Kidney glomerular epithelial cell (primary cell): ENCODE measurements at places on chromosomes 1 and 21.
A peak's percentile ranks its signal among the peaks of the same experiment; 100 is the strongest.

DNA sequence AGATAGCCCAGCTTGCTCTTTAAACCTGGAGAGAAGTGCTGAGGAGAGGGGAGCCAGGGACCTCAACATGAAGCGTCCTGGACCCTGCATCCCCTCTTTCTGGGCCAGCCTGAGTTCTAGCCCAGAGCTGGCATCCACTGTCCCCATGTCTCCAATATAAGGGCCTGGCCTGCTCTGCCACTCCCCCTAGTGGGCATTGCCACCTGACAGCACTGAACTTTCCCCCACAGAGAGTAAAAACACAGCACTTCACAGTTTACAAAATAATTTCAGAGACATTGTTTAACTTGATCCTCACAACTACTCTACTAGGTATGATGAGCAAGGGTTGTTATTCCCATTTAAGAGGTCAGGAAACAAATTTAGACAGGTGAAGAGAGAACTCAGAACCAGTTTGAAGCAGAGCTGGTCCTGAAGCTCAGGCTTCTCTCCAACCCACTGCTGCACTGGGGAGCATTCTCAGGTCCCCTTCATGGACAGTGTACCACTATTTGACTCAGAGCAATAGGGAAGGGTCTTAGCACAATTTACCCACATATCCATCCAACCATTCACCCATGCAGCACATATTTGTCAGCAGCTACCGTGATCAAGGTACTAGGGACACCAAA is 151.2 kb downstream of the DMRTA2 start:
- peak; percentile 2 for DNase-seq

DNA sequence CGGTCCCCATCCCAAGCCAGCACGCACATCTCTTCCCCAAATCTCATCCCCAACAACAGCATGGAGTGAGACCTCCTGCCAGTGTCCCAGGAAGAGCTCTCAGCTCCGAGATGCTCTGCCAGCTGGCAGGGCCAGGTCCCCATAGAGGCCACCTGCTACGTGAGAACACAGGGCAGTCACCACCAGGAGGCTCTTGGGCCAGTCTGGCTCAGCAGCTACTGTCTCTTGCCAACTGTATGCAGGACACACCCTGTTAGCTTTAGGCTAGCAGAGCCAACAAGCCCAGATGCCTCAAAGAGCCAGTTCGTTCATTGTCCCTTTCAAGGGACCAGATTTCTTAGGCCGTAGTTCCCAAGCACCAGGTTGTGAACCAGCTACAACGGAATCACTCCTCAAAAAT is 36.9 kb downstream of the FBXO2 start:
- DNase-seq: no peak

GRCh38 chr1:65021795-65022194 is 55.4 kb upstream of the JAK1 start:
- no peak for DNase-seq

DNA sequence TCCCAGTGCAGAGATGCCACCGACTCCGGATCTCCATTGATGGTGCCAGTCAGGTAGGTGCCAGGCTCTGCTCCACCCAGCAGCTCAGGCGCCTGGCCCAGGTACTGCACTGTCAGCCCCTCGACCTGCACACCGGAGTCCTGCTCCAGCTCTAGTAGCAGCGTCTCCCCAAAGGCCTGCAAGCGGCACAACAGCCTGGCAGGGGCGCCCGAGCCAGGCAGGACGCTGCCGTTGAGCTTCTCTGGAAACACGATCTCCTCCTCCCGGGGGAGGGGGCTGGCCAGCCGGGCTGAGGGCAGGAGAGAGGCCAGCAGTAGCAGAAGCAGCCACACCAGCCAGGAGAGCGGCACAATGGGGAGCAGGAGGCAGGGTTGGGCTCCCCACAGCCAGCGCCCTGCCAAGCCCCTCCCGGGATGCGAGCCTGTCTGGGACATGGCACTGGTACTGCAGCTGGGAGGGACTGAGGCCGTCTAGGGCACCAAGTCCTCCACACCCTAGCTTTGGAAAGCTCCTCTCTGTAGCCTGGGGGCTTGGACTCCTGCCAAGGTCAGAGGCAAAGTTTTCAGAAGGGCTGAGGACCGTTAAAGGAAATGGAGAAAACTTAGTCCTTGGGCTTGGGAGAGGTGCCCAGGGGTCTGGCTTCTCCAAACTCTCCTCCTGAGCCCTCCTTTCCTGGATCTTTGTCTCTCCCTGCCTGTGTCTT is 509 bp downstream of the ADAMTS4 start:
- no peak for DNase-seq

DNA sequence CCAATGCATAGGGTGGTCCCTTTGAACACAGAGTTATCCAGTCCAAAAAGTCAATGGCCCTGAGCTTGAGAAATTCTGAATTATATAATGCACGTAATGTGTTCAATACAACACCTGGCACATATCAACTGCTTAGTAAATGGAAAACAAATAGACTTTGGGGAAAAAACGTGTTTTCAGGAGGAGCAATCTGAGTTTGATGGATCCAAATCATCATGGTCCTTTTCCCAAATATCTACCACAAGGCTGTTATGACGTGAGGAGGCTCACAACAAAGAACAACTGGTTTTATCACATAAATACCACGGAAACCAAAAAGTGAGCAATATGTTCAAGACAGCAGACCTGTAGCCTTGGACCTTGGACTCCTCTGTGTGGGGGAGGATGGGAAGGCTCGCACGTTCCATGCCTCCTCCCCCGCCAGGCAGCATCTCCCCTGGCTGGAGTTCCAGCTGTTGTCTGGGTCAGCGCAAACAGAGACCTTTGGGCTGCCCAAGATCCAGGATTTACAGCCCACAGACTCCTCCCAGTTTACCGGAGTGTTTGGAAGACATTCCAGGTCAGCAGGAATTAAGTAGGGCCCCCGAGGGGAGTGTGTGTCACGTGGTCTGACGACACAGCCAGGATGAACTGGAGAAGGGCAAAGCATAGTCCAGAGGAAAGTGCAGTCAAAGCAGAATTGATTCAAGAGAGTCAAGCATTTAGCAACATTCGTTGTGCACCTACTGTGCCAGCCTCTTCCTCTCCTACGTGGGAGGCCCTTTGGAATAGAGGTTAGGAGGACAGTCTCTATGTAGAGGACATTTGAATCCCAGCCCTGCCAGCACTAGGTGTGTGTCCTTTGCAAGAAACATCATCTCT is 32.2 kb upstream of the MED18 start:
- peak; percentile 54 for DNase-seq

DNA sequence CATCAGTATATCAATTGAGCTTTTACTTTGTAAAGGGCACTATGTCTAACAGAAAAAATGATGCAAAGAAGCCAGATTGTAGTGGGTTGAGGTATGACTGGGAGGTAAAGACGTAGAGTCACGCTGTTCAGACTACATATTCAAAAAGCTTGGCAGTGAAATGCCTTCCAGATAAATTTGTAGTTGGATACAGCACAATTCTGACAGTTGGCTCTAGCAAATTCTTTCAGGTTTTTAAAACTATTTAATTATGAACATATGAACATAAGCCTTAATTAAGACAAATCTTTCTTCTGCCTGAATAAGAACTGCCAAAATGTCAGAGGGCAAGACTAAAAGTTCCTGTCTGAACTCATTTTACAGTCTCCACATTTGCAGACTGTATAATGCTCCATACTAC is 118.8 kb downstream of the DPYD start:
- DNase-seq: no peak

DNA sequence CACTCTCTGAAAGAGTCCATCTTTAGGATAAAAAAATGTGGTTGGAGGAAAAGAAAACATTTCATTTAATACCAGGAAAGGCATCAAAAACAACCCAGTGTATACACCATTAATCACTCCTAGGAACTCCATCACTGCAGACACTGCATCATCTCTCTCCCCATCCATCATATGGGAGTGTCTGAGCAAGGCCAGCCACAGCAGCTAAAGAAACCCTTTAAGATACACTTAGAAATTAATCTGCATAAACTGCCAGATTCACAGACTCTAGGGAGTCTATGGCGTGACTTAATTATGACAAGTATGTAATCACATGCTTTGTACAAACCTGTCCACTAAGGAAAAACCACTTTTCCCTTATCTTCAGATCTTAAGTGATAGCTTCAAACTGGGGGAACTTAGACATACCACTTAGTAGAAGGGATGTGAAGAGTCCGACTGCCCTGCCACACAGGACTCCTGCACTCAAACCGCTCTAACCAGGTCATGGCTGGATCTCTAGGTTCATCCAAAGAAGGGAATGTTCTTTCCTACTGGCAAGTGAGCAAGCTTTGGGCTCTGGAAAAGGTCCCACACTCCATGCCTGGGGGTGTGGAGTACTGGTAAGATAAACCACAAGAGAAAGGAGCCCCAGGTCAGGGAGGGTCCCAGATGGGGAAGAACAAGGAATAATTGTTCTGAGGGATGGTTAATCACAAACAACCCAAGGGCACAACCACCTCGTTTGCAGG is 61.0 kb upstream of the C8B start:
- no peak for DNase-seq

GRCh38 chr1:237306726-237307125 is 264.7 kb downstream of the RYR2 start:
- DNase-seq: no peak

GRCh38 chr1:44031252-44032169 is at the start of gene SLC6A9:
Gene SLC6A9 (minus strand): TSS chr1:44031462. CDS start chr1:44024277, 7,185 bp downstream.
- DNase-seq: no peak

GRCh38 chr21:41024746-41025254 is 143.2 kb upstream of the BACE2 start:
- DNase-seq: no peak

DNA sequence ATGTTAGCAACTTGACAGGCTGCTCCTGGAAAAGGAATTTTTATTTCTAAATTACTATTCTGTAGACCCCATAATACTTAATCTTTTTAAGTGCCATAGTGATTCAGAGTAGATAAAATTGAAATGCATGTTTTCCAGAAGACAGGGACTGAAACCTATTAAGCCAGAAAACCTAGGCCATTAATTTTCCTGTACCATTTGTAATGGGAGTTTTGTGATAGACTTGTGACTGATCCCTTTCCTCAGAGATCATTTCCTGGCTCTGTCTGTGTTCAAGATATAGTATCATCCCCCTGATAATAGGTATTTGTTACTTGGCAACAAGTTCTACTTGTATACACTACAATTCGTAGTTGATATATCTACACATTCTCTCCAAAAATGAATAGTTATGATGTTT is 1609.8 kb downstream of the AMY1C start:
- no peak for DNase-seq

DNA sequence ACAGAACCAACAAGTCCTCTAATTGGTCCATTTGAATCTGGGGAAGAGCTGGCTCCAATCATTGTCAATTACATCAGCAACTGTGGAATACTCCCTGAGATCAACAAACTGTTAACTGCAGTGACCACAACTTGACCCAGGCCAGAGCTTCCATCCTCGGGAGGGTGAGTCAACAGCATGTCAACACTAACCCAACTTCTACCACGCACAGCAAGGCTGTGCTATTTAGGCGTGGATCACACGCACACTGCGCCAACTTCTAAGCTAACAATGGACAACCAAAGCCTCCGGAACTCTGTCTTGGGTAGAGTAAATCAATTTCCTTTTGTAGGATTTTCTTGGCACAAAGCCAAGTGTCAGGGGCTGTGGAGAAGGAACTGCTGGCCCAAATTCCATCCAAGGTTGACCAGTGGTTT is 30.4 kb downstream of the APP start:
- peak; percentile 87 for DNase-seq

DNA sequence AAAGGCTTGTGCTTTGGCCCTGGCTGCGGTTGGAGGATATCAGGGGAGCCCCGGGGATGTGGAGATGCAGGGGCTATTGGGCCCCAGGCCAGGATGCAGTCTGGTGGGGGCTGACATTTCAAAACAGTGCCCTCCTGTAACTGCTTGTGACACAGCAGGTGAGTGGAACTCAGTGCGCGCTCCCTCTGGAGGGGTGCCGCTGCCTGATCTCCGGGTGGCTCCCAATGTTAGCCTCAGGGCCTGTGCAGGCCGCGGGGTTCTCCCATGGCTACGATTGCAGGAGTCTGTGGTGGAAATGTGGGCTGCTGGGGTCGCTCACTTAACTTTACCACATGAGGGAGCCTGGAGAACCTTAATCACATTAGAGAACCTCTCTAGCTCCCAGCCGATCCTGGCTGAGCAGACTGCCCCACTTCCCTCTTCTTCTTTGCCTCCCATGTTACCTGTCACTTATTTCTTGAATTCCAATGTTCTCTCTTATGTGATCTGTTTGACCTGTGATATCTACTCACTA is 163.2 kb downstream of the FMN2 start:
- DNase-seq: no peak

DNA sequence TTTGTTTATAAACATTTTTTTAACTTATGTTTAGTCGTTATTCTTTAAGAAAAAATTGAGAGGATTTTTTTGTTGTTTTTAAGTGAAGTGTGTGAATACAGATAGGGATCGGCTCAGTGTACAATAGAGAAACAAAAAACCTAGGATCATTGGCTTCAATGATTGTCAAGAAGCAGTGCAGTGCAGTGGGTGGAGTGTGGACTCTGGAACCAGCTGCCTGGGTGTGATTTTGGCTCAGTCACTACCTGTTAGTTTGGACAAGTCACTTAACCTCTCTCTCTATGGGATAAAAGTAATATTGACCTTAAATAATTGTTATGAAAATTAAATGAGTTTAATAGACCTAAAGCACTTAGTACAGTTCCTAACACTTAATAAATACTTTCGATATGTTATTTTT is 41.3 kb downstream of the SCCPDH start:
- no peak for DNase-seq

- DNase-seq: no peak
Measured at GRCh38 chr1:202234331-202235002, 40.9 kb downstream of the LGR6 start.

DNA sequence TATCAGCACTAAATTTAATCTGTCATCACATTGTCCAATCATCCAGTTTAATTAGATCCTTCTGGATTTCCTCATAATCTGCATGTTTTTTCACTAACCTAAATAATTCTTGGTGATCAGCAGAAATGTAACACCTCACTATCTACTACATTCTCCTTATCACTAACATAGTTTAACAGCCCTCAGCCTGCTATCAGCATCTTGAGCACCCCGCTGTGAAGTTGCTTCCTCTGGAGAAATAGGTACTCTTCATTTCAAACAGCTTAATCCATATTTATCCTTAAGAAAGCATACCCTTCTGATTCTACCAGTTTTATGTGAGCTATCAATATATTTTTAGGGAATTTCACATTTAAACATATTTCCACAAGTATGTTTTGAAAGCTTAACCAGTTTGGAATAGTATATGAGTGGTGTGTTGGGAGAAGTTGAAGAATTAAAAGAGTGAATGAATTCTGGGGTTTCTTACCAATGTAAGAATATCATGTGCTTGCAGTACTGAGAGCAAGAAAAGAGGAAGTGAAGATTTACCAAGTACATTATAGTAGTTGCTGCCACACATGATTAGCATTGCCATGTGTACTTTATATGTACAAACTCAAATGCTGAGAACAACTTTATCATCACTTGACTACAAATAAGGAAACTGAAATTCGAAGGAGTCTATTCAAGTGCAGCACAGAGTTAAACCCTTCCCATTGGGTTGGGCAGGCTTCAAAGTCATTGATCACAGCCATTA is 771.1 kb upstream of the ADGRL4 start:
- no peak for DNase-seq

DNA sequence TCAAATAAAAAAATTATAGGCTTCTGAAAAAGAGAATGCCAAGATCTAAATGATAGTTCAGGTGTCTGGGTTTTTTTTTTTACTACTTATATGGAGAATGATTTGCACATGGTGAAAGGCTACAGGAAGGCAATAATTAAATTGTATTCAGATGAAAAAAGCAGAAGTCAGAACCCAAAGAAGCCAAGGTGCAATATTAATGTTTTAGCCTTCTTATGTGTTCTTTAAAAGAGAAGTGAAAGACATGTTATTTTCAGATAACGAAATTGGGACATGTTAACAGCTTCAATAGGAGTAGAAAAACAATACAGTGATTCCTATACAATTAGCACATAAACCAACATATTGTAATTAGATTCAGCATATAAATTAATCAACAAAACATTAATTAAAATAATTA is 452.9 kb upstream of the PRMT6 start:
- no peak for DNase-seq
